ENCODE measurements at places on chromosomes 4 and X.

GRCh38 chrX:34300871-34301270 is 168.8 kb upstream of the FAM47A start:
- no peak for DNase-seq

DNA sequence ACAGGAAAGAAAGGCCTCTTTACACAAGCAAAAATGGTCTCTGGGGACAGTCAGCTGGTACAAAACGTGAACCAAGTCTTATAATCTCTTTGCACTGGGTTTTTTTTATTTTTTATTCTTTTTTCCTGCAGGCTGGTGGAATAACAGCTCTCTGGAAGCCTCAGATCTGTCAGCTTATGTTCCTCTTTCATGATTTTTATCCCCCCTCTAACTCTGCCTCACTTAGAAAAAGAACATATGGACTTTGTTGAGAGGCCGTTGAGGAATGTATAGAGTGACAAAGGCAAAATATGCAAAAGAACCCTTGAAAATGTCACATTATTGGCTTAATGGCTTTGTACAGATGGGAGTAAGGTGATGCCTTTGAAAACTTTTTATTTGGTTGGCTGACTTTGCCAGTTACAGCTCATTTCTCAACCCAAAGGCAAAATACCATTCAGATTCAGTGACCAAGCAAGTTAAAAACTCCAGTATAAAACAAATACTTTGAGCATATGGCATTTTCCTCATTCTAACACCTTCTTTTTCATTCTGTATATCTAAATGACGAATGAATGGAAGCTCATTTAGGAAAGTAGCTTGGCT is 111.1 kb downstream of the RNF150 start:
- DNase-seq, result no peak

DNA sequence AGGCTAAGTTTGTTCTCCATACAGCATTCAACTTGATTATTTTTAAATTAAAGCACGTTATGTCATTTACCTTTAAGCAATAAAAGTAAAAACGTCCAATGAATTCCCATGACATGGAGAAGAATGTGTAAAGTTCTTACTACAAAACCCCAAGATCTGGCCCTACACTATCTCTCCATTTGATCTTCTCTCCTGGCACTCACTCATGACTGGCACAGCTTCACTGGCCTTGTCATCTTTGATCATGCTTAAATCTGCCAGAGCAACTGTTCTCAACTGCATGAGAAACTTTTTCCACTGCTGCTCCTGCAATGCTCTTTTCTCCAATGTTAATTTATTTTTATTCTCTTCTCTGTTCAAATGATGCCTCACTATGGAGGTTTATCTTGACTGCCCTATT is 1109.0 kb upstream of the IGFBP7 start:
- DNase-seq, result no peak

DNA sequence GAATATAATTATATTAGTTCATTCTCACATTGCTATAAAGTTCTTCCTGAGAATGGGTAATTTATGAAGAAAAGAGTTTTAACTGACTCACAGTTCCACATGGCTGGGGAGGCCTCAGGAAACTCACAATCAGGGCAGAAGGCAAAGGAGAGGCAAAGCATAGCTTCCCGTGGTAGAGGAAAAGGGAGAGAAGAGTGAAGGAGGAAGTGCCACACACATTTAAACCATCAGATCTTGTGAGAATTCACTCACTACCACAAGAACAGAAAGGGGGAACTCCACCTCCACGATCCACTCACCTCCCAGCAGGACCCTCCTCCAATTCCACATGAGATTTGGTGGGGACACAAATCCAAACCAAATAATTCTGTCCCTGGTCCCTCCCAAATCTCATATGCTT is 773.4 kb upstream of the INTU start:
- no peak for DNase-seq

GRCh38 chr4:133465022-133465421 is 315.9 kb downstream of the PCDH10 start:
- no peak for DNase-seq

DNA sequence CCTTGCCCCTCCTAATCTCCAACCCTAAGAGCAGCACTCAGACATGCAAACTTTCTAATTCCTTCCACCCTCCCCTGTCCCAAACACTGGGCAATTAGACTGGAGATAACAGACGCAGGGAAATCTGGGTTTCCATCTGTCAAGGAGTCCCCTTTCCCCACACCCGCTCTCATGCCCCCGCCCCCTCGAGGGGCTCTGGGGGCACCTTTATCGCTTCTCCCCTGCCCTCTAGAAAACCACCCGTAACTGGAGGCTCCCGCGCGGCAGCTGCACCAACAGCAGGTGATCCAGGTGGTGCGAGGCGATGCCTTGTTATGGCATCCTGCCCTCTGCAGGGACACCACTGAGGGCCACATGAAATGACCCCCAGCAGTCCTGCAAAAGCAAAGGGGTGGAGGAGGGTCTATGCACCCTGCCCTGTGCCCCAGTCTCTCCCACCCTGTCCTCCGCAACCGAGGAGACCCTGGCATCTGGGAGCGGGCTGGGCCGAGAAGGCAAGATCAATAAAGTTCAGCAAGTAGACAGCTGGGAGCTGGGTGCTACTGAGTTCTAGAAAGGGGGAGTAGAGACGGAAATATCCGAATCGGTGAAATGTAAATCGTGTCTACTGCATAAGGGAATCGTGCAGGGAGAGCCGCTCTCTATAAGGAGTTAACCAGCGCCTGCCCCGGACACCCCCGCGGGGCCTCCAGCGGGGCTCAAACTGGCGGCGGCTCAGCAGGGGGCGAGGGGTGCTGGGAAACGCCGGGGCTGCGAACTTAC is 1.6 kb downstream of the KCTD8 start:
- no peak for DNase-seq

- DNase-seq, result no peak
Measured at GRCh38 chrX:40457406-40457805, 123.4 kb upstream of the ATP6AP2 start.

- DNase-seq, result no peak
Measured at GRCh38 chrX:17567187-17567586, 170.1 kb upstream of the SCML1 start.

- no peak for DNase-seq
Measured at GRCh38 chr4:140755774-140756318, 339 bp downstream of the TBC1D9 start.

- DNase-seq, result no peak
Measured at GRCh38 chr4:184803133-184803532, 22.6 kb downstream of the ACSL1 start.

- DNase-seq, result no peak
Measured at GRCh38 chr4:54712206-54712605, 54.4 kb downstream of the KIT start.

- DNase-seq, result no peak
Measured at GRCh38 chr4:41548305-41548880, 10.4 kb downstream of the LIMCH1 start.

DNA sequence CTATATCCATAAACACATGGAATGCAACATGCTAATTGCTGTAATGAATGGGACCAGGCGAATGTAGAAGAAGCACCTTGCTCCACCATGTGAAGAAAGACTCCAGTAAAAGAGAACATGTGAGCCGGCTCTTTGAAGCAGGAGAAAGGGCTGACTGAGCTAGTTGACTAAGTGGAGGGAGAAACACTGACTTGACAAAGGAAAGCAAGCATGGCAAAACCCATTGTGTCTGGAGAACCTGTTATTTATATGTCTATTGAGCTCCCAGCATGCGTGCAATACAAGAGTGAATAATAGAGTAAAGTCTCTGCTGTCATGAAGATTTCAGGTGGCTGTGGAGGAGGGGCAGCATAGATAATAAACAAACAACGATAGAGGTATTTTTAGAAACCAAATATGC is 559.9 kb downstream of the RAB28 start:
- DNase-seq, result no peak
